ENCODE measurements at places on chromosomes 3 and 15.

DNA sequence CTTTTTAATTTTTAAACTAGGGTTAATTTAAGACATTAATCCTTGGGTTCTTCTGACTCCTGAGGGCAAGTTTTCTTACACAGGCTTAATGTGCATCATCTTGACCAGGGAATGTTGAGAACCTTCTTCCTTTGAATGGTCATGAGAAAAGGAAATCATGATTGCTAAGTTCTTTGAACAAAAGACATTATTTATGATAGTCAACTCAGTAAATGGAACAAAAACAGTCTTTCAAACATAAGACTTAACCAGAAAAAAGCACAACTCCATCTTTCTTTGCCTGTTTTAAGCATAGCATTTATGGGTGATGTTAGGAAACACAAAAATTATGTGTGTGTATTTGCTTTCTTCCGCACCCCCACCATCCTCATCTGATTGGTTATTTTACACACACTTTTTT is 5.4 kb downstream of the TLNRD1 start:
- DNase-seq = no peak

DNA sequence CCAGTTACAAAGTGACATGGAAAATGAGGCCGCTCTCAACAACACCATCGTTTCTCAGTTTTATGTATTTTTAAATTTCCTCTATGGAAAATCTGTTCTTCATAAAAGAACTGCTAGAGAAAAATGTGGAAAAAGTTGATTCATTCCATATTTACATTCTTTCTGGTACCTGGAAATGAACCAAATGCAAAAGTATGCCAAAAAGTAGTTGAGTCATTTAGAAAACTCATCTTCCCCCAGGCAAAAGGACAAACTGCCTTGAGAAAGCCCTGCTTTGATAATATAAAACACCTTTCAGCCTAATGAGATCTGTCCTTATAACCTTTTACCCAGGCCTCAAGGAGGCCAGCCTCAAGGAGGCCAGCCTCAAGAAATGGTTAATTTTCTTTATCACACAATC is 283.0 kb upstream of the VEPH1 start:
- DNase-seq = no peak

DNA sequence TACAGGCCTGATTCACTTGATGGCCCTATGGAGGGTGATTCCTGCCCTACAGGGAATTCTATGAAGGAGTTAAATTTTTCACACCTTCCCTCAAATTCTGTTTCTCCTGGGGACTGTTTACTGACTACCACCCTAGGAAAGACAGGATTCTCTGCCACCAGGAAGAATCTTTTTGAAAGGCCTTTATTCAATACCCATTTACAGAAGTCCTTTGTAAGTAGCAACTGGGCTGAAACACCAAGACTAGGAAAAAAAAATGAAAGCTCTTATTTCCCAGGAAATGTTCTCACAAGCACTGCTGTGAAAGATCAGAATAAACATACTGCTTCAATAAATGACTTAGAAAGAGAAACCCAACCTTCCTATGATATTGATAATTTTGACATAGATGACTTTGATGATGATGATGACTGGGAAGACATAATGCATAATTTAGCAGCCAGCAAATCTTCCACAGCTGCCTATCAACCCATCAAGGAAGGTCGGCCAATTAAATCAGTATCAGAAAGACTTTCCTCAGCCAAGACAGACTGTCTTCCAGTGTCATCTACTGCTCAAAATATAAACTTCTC is 43.6 kb downstream of the BLM start:
- DNase-seq = no peak

- no peak for DNase-seq
These were observed 13.0 kb downstream of the DNAJB8 start for GRCh38 chr3:128453501-128454309.

- DNase-seq = no peak
These were observed 94.5 kb downstream of the WNT7A start for GRCh38 chr3:13785351-13785750.

GRCh38 chr15:98003518-98003917 is 43.0 kb downstream of the ARRDC4 start:
- DNase-seq = no peak

DNA sequence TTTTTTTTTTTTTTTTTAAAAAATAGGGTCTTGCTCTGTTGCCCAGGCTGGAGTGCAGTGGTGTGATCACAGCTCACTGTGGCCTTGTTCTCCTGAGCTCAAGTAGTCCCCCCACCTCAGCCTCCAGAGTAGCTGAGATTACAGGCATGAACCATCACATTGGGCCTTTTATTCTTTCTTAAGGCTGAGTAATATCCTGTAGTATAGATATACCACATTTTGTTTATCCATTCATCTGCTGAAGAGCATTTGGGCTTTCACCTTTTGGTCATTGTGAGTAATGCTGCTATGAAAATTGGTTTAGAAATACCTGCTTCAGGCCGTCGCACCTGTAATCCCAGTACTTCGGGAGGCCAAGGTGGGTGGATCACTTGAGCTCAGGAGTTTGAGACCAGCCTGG is 42.6 kb downstream of the PAQR5 start:
- DNase-seq = no peak

GRCh38 chr3:99023590-99024192 is 122.2 kb upstream of the DCBLD2 start:
- DNase-seq = no peak

DNA sequence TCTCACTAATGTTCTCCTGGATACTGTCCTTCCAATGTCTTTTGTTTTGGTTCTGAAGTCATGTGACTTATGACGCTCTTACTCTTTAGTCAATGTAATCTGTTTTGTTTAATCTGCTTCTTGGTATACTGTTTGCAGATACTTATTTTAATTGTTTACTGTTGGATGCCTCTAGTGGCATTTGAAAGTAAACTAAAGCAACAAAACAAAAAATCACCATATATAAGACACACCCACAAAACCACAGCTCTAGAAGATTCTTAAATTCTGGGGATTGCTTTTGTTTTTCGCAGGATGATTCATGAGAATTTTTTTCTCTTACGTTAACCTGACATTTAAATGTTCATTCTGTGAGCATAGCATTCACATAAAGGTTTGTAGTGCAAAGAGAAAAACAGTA is 16.8 kb downstream of the SLC25A26 start:
- DNase-seq = no peak

GRCh38 chr3:154327871-154328270 is 3.6 kb upstream of the DHX36 start:
- DNase-seq = no peak

GRCh38 chr3:116470605-116471197 is 25.4 kb upstream of the LSAMP start:
- no peak for DNase-seq

- DNase-seq = no peak
These were observed 496.0 kb upstream of the THBS1 start for GRCh38 chr15:39084674-39085530.

- no peak for DNase-seq
These were observed 287.4 kb upstream of the CTNNB1 start for GRCh38 chr3:40911928-40912327.

Data from activated naive CD4-positive, alpha-beta T cell treated with anti-CD3 and anti-CD28 coated beads, Interleukin-2, amount 50 U/mL, for 16 hours (primary cell).